ENCODE measurements at places on chromosomes 6 and 20.

GRCh38 chr6:938271-938905 lies 245.4 kb upstream of the EXOC2 start:
- no peak for DNase-seq

- no peak for DNase-seq
These were observed 459.7 kb upstream of the HTR1E start for GRCh38 chr6:86477500-86478148.

DNA sequence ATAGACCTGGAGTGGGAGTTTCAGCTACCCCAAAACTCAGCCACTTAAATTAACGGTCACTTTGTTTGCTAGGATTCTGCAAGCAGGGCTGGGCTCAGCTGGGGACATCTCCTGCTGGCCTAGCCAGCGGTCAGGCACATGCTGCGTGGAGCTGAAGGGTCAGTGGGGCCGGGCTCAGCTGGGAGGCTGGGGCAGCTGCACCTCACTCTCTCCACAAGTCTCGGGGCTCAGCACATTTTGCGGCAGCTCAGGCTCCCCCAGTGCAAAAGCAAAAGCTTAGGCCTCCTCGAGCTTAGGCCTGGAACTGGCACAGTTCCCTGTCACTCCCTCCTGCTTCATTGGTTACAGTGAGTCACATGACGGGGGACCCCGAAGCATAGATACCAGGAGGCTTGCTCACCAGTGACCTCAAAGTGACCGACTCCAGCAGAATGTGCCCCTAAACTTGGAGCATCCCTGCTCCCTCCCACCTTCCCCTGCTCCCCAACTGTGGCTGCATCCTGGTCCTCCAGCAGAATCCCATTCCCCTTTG lies 80.6 kb upstream of the CST7 start:
- DNase-seq = no peak

DNA sequence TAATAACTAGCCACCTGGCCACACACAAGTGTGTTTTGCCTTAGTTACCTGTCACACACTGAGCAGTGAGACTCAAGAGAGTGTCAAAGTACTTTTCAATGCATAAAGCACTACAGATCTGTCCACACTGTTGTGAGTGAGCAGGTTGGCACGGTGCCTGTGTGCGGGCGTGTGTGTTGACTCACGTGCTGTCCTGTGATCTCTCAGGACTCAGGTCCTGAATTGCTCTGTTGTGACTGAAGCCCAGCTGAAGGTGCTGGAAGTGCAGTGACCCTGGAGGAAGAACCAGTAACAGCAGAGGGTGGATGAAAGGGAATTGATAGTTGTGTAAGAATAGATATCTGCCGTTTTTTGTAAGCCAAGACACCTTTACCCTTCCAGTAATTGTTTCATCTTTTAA lies 18.3 kb downstream of the SLC16A10 start:
- DNase-seq = no peak

DNA sequence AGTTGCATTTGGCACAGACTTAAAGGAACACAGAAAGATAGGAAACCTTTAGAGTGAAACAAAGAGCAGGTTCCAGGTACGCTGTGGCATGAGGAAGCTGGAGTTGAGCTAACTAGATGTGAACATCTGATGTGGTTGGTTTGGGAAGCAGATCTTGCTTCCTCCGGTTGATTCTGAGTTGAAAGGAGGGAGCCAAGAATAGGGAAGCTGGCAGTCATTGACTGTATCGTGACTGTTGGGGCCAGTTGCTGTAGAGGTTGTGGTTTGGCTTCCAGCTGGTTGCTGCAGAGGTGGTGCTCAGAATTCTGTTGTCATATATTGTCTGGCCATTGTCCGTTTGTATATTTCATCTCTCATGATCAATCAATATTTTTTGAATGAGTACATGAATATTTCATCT lies 325.9 kb downstream of the PLCB1 start:
- peak; percentile 95 for DNase-seq

DNA sequence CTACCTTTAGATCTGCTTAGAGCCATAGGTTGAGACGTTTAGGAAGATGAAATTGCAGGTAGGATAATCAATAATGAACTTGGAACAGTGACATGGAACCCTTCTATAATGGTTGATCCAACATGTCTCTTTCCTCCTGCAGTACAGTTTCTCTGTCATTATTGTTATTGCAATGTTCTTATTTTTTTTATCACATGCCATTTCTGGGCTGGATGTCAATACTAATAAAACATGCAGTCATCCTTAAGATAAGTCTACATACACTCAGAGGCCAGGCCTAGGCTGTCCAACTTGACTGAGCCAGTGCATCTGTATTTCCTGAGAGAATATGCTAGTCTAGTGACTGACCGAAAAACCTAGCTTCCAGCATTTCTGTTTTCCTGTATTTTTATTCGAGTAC lies 75.3 kb upstream of the THEMIS start:
- no peak for DNase-seq

GRCh38 chr6:98142839-98143238 lies 691.5 kb upstream of the POU3F2 start:
- DNase-seq = no peak

DNA sequence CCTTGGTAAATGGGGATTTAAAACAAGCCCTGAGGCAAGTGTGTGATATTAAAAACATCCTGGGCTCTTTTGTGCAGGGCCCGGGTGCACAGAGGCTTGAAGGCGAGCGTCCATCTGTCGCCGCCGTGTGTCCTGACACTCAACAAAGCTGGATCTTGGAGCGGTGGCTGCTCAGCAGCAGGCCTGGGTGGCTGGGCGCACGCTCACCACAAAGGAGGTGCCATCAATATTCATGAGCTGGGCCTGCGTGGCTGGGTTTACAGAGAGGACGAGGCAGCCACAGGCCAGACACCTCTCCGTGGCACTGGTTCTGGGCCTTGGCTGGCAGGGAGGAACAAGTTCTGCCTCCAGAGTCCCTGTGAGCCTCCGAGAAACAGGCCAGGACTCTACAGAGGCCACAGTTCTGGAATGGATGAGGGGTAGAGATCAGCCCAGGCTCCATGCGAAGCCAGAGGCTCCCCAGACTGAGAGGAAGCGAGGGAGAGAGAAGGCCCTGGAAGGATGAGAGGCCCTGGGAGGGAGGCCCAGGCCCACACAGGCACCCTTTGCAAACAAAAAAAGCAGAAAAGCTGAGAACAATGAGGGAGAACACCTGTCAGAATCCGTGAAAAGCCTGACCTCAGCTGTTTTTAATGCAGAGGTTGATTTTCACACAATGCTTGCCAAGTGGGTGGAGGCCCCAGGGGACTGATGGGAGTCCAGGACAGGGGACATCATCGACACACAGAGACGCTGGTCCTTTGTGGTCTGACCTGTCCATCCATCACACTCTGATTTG lies 21.9 kb downstream of the BHLHE23 start:
- DNase-seq = no peak

- DNase-seq = no peak
These were observed 120.8 kb downstream of the ISM1 start for GRCh38 chr20:13341737-13342393.

GRCh38 chr6:72533606-72534005 lies 88.3 kb upstream of the KCNQ5 start:
- no peak for DNase-seq

- DNase-seq = no peak
These were observed 24.7 kb downstream of the MYT1 start for GRCh38 chr20:64188682-64189529.

Data from AML-193 (cell line).